Iris pigment epithelial cell (primary cell): ENCODE measurements at places on chromosomes 6 and 20.

- no peak for DNase-seq
Observed at GRCh38 chr20:25160897-25161296, 34.6 kb upstream of the ENTPD6 start.

- peak; percentile 36 for DNase-seq
Observed at GRCh38 chr6:135667691-135668455, 170.3 kb upstream of the AHI1 start.

- DNase-seq = peak; percentile 46
Observed at GRCh38 chr20:58481481-58482021, 33.6 kb downstream of the APCDD1L start.

DNA sequence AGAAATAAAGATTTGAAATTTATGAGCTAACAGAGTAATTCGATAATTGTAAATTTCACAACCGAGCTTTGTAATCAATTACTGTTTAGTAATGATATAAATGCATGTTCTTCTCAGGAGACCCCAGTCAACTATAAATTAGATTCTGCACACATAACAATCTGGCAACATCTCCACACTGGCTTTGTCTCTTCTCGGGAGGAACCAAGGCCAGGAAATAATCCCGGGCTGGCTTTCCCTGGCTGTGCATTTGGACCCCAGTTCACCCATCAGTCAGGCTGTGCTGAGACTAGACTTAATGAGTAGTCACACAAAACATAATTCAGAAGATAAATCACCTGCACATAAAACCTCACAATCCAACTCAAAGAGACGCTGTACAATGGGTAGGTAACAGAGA lies 65.5 kb downstream of the PTPRT start:
- DNase-seq = no peak

DNA sequence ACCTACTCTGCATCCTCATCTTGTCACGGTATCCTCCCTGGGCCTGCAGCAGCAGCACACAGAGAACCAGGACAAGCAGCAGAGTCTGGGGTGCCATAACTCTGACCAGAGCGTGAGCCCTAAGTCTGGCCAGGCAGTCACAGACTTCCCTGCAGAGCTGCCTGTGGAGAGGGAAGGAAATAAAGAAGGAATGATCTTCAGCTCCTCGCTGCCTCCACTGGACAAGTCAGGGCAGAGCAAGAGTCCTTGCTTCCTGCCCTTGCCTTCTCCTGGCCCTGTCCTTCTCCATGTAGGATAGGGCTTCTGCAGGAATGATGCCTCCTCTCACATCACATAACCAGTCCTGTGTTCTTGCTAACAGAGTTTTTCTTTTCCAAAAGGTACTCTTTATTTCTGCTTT lies 15.9 kb upstream of the WFDC11 start:
- peak; percentile 5 for DNase-seq

DNA sequence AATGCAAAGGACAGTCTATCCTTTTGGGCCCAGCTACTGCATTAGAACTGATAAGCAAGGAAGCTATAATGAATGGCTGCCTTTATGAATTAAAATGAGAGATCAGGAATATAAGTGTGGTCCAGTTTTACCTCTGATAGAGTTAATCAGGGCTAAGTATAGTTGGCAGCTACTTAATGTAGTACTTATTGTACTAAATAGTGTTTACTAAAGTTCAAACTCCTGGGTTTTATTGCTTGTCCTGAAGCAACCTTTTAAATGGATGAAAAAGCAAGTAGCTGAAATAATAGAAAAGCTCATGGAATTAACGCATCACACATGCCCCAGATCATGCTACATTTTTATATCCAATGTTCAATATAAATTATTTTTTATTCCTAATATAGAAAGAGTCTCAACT lies 5.3 kb downstream of the TRMT11 start:
- DNase-seq = no peak

DNA sequence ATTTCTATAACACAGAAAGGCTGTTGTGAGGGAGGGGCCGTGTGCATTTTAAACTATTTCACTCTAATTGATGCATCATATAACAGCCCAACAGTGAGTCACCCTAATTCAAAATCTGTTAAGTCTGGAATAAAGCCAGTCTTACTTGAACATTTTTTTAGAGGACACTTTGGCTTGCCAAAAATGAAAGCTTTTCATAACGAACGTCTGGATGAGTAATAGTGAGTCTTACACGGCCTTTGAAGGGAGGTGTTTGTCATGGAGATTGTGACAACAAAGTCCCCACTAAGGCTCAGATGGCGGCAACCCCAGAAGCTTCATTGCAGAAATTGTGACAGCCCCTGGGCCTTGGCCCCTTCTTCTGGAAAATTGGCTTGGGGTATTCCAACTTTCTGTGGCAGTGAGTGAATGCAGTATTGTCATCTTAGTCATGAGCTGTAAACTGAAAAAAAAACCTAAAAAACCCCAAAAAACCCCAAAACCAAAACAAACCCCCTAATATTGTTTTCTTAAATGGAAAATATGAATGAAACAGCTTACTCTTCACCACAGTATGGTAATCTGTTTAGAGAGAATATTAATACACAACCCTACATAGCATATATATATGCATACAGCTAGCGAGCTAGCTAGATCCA lies 92.6 kb upstream of the CLDN20 start:
- DNase-seq = peak; percentile 94

DNA sequence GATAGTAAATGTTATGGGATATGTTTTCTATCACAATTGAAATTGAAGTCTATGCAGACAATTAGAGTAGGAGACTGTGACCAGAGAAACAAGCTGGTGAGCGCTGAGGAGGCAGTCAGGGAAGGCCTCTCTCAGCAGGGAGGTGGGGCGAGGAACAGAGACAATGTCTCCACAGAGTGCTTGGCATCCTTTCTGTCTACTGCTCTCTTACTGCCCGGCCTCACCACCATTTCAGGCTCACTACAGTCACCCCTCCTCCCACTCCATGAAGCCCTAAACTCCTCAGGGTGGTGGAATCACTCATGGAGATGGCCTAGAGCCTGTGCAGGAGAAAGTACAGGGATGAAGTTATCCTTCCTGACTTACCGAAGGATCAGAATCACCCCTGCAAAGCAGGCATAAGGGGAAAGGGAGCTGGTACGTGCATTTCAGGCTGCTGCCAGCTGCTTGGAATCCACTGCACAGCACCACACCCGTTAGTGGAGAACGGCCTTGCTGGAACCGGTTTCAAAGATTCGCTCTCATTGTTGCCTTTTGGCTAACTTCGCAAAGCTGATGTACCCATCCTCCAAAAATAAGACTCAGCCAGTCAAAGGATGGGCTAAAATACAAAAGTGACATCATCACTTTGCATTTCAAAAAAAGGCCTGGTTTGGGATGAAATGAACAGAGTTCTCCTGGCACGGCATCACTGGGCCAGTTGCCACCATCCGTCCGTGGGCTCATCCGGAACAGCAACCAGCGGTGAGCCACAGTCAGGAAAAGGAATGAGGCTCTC lies 67.3 kb downstream of the SLC22A23 start:
- DNase-seq = no peak

DNA sequence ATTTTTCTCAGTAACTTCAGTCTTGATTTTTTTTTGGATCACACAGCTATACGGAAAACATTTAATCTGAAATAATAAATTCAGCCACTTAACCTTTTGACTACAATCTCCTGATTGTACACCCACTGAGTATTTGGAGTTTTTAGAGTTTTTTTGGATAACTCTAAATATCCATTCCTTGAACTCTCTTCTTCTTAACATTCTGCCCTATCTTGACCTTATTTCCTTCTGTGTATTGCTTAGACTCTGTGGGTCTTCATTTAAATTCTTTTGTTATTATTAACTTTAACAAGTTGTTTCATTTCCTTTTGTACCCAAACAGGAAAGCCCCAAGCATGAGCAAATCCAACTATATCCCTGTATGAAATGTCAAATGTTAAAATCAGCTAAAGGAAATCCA lies 170.2 kb upstream of the PTCHD4 start:
- DNase-seq = no peak

- no peak for DNase-seq
Observed at GRCh38 chr6:4342407-4343137, 207.2 kb upstream of the ECI2 start.
